Activated CD4-positive, alpha-beta T cell treated with anti-CD3 and anti-CD28 coated beads, Interleukin-2, amount 10 ng/mL, durations not matched to agents 7 days and 5 days (primary cell): ENCODE measurements at places on chromosomes 3 and 15. TPM values are rescaled to one million over a fixed set of nuclear protein-coding genes. Genes with fewer than 3 reads are reported as not detected.

DNA sequence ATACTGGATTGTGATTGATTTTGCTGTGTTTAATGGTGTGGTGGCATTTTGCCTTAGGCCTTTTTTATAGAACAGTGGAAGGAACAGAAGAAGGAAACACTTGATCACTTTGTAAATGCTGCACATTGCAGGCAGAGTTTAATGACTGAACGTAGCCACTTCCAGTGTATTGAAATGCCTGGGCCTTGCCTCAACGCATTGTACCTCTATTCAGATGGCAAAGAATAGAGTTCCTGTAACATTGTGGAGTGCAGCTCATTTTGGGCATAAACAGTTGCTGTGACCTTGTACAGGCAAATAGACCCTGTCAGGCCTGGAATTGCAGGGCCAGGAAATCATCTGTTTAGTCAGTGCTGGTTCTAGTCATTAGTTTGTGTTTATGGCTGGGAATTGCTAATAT lies 225.0 kb downstream of the EPHA3 start:
- no peaks in the 10 kb centered on the region for H3K4me1 ChIP-seq
- H3K36me3 ChIP-seq: no peaks in the 10 kb centered on the region
- no peaks in the 10 kb centered on the region for H3K27me3 ChIP-seq
- H3K4me3 ChIP-seq: no peak overlapping the region

DNA sequence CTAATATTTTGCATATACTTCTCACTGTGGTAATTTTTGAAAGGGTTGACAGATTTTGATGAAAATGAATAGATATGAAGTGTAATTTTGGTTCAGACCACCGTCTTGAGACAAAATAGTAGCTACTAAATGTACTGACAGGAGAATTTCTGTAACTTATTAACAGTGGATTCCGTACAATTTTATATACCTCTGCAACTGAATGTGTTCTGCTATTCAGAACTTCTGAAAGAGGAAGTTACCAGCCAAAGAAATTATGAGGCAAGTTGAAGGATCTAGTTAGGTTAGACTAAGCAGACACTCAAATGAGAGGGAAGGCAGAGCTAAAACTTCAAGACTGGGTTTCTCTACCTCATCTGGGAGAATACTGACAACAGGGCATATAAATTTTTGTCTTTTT lies 29.4 kb downstream of the GAP43 start:
- no peaks in the 10 kb centered on the region for H3K36me3 ChIP-seq
- no peak overlapping the region for H3K27ac ChIP-seq
- no peak for DNase-seq
- H3K4me3 ChIP-seq: no peak overlapping the region
- peaks cover 14% of the 10 kb centered on the region for H3K4me1 ChIP-seq

GRCh38 chr15:84648539-84648938 lies 5.5 kb downstream of the WDR73 start:
- no peaks in the 10 kb centered on the region for H3K27me3 ChIP-seq
- no peak for DNase-seq
- no peak overlapping the region for H3K27ac ChIP-seq
- no peak overlapping the region for H3K4me3 ChIP-seq
- H3K36me3 ChIP-seq: peaks cover 45% of the 10 kb centered on the region

GRCh38 chr3:25665315-25666280 lies 891 bp upstream of the TOP2B start:
- peak overlapping the region; percentile 91 for H3K4me3 ChIP-seq
- peak overlapping the region; percentile 99 for H3K27ac ChIP-seq
- no peaks in the 10 kb centered on the region for H3K27me3 ChIP-seq
- no peak for DNase-seq
- peaks cover 19% of the 10 kb centered on the region for H3K36me3 ChIP-seq
- H3K4me1 ChIP-seq: peaks cover 32% of the 10 kb centered on the region

DNA sequence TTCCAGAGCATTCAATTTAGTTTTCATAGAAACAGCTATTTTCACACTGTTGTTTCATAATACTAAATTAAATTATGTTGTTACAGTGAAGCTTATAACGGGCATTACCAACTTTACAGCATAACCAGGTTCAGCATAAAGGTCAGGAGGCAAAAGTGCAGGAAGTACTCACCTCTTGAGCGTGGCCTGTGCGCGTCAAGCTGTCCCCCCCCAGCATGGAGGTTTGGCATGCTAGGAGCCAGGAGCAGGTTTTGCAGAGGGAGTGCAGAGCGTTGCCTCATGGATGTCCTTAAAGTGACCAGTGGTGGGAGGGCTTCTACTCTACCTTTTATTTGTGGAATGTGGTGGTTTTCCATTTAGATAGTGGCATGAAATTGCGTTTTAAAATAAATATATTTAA lies 104.4 kb downstream of the EEFSEC start:
- H3K4me1 ChIP-seq: no peaks in the 10 kb centered on the region
- H3K27ac ChIP-seq: no peak overlapping the region
- no peak overlapping the region for H3K4me3 ChIP-seq
- DNase-seq: no peak

GRCh38 chr15:34374816-34375215 lies 7.8 kb upstream of the LPCAT4 start:
- DNase-seq: no peak
- H3K4me3 ChIP-seq: no peak overlapping the region
- H3K27me3 ChIP-seq: no peaks in the 10 kb centered on the region
- H3K4me1 ChIP-seq: peaks cover 5% of the 10 kb centered on the region

- H3K36me3 ChIP-seq: no peaks in the 10 kb centered on the region
- H3K4me3 ChIP-seq: no peak overlapping the region
- no peak for DNase-seq
- no peaks in the 10 kb centered on the region for H3K4me1 ChIP-seq
- peaks cover 1% of the 10 kb centered on the region for H3K27me3 ChIP-seq
Measured at GRCh38 chr3:115475178-115476041, 147.9 kb upstream of the GAP43 start.

GRCh38 chr3:144314946-144315345 lies 343.3 kb downstream of the DIPK2A start:
- no peaks in the 10 kb centered on the region for H3K27me3 ChIP-seq
- no peaks in the 10 kb centered on the region for H3K4me1 ChIP-seq
- no peak overlapping the region for H3K4me3 ChIP-seq
- no peak for DNase-seq
- H3K36me3 ChIP-seq: no peaks in the 10 kb centered on the region

The CPNE9 gene
- not detected for total RNA-seq

The FOXL2NB gene
- total RNA-seq: not detected

- no peaks in the 10 kb centered on the region for H3K27me3 ChIP-seq
- H3K27ac ChIP-seq: peak overlapping the region; percentile 64
- H3K4me3 ChIP-seq: no peak overlapping the region
- DNase-seq: no peak
- peaks cover 18% of the 10 kb centered on the region for H3K36me3 ChIP-seq
- H3K4me1 ChIP-seq: peaks cover 53% of the 10 kb centered on the region
Measured at GRCh38 chr3:171286580-171287249, 173.5 kb downstream of the TNIK start.

- no peak for DNase-seq
- H3K27ac ChIP-seq: no peak overlapping the region
- peaks cover 8% of the 10 kb centered on the region for H3K4me1 ChIP-seq
- peaks cover 40% of the 10 kb centered on the region for H3K36me3 ChIP-seq
Measured at GRCh38 chr3:112931736-112932521, 43.0 kb downstream of the CD200R1 start.

DNA sequence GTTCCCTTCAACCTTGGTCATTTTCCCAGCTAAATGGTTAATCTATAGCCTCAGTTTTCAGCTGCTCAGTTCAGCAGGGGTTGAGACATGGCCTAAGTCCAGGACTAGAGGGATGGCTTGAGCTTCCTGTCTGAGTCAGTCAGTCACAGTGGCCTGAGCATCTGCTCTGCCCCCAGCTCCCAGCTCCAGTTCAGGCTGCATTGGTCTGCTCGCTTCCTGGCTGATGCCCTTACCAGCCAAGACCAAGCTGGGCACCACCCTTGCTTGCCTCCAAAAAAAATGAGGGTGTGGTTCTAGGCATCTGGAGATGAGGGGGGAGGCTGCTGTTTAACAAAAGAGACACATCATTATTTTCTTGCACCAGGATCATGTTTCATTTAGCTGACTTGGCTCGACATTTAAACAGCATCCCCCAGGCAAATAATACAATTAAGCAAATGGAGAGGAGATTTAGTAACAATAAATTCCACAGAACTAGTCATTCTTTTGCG lies 70.7 kb downstream of the WNT5A start:
- no peak overlapping the region for H3K27ac ChIP-seq
- H3K27me3 ChIP-seq: no peaks in the 10 kb centered on the region
- no peaks in the 10 kb centered on the region for H3K4me1 ChIP-seq
- no peak overlapping the region for H3K4me3 ChIP-seq
- H3K36me3 ChIP-seq: no peaks in the 10 kb centered on the region
- DNase-seq: no peak

DNA sequence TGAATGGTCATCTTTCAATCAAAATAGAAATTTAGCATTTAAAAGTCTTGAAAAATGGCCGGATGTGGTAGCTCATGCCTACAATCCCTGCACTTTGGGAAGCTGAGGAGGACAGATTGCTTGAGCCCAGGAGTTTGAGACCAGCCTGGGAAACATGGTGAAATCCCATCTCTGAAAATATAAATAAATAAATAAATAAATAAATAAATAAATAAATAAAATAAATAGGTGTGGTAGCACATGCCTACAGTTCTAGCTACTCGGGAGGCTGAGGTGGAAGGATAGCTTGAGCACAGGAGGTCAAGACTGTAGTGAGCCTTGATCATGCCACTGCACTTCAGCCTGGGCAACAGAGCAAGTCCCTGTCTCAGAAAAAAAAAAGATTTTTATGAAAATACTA lies 25.9 kb downstream of the SLC30A4 start:
- no peaks in the 10 kb centered on the region for H3K27me3 ChIP-seq
- H3K4me1 ChIP-seq: no peaks in the 10 kb centered on the region
- H3K27ac ChIP-seq: no peak overlapping the region
- H3K36me3 ChIP-seq: no peaks in the 10 kb centered on the region
- DNase-seq: no peak

The BAHD1 gene
- 28.7 TPM for total RNA-seq

The SRP14 gene
- 150 TPM for total RNA-seq

The GOLGA8J gene
- 0.65 TPM for total RNA-seq

DNA sequence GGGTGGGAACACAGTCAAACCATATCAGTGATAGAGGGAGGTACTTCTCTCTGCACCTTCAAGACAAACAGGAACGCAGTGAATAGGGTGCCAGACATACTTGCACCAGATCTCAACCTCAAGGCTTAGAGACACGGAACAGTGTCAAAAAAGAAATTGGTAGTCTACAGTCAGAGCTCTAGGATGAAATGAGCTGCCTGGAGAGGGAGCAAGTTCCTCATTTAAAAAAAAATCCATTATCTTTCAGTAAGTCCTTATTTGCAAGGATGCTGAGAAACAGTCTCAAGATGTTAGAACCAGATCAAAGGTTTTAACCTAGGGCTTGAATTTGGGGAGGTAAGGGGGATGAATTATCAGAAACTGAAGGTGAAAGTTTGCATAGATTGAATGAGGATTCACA lies 20.2 kb upstream of the LMCD1 start:
- H3K36me3 ChIP-seq: no peaks in the 10 kb centered on the region
- H3K27me3 ChIP-seq: peaks cover 3% of the 10 kb centered on the region
- no peak overlapping the region for H3K27ac ChIP-seq
- no peaks in the 10 kb centered on the region for H3K4me1 ChIP-seq

DNA sequence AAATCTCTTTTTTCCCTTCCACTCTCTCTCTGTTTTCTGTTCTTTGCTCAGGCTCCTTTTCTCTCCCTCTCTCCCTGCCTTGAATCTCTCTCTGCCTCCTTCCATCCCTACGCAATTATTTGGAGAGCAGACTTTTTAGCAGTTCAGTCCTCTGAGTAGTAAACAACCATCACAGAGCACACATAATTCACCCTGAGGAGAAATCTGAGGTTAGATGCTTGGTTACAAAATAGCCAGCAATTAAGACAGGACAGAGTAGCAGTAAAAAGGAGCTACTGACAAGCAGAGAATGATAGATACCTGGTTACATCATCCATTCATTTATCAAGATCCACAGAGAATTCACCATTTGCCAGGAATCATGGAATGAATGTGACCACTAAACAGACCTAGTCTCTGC lies 25.5 kb downstream of the SLC9A9 start:
- no peak overlapping the region for H3K4me3 ChIP-seq
- H3K4me1 ChIP-seq: peaks cover 50% of the 10 kb centered on the region
- H3K27ac ChIP-seq: peak overlapping the region; percentile 12
- DNase-seq: no peak
- H3K27me3 ChIP-seq: no peaks in the 10 kb centered on the region

The ROPN1B gene
- total RNA-seq: not detected

The TTLL13 gene
- total RNA-seq: 0.45 TPM

The SYNPR gene
- total RNA-seq: not detected

DNA sequence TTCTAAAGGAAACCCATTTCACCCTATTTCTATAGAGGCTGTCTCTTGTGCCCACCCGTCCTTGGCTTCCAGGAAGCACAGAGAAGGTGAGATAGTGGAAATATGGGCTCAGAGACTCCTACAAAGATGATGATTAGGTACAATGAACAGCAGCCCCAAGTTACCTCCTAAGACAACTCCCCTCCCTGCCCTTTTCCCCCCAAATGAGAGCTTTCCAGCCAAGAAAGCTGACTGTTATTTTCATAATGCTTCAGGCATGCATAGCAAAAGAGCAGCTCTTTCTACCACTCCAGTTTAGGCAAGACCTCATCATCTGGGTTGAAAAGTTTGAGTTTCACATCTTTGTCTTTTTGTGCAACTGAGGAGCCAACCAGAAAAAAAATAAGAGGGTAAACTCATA lies 248.8 kb upstream of the ADAMTS9 start:
- no peak overlapping the region for H3K27ac ChIP-seq
- H3K36me3 ChIP-seq: no peaks in the 10 kb centered on the region
- H3K4me1 ChIP-seq: no peaks in the 10 kb centered on the region
- no peaks in the 10 kb centered on the region for H3K27me3 ChIP-seq

DNA sequence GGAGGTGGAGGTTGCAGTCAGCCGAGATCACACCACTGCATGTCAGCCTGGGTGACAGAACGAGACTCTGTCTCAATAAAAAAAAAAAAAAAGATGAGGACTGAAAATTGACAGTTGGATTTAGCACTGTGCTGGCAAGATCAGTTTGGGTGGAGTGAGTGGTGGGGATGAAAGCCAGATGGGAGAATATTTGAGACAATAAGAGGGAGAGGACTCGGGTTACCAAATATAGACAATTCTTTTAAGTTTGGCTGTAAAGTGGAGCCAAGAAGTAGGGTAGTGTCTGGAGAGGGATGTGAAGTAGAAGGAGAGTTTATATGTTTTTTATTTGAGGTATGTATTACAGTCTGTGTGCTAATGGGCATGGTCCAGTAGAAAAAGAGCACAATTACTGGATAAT lies 20.4 kb downstream of the TMOD3 start:
- H3K4me3 ChIP-seq: no peak overlapping the region
- no peak overlapping the region for H3K27ac ChIP-seq
- H3K27me3 ChIP-seq: no peaks in the 10 kb centered on the region
- peaks cover 17% of the 10 kb centered on the region for H3K36me3 ChIP-seq
- no peak for DNase-seq

- no peaks in the 10 kb centered on the region for H3K4me1 ChIP-seq
- H3K27ac ChIP-seq: no peak overlapping the region
- peaks cover 29% of the 10 kb centered on the region for H3K27me3 ChIP-seq
- H3K36me3 ChIP-seq: no peaks in the 10 kb centered on the region
- H3K4me3 ChIP-seq: no peak overlapping the region
Measured at GRCh38 chr3:134815519-134815918, 20.5 kb downstream of the EPHB1 start.

- peaks cover 32% of the 10 kb centered on the region for H3K4me1 ChIP-seq
- DNase-seq: no peak
- no peak overlapping the region for H3K27ac ChIP-seq
- H3K4me3 ChIP-seq: no peak overlapping the region
Measured at GRCh38 chr3:136932978-136933772, 24.6 kb upstream of the IL20RB start.

GRCh38 chr3:15647611-15648167 lies 46.1 kb downstream of the BTD start:
- peaks cover 32% of the 10 kb centered on the region for H3K27me3 ChIP-seq
- H3K4me1 ChIP-seq: peaks cover 45% of the 10 kb centered on the region
- peaks cover 24% of the 10 kb centered on the region for H3K36me3 ChIP-seq
- peak; percentile 85 for DNase-seq
- H3K4me3 ChIP-seq: peak overlapping the region; percentile 49
